ENCODE measurements at places on chromosomes 7 and 10.

DNA sequence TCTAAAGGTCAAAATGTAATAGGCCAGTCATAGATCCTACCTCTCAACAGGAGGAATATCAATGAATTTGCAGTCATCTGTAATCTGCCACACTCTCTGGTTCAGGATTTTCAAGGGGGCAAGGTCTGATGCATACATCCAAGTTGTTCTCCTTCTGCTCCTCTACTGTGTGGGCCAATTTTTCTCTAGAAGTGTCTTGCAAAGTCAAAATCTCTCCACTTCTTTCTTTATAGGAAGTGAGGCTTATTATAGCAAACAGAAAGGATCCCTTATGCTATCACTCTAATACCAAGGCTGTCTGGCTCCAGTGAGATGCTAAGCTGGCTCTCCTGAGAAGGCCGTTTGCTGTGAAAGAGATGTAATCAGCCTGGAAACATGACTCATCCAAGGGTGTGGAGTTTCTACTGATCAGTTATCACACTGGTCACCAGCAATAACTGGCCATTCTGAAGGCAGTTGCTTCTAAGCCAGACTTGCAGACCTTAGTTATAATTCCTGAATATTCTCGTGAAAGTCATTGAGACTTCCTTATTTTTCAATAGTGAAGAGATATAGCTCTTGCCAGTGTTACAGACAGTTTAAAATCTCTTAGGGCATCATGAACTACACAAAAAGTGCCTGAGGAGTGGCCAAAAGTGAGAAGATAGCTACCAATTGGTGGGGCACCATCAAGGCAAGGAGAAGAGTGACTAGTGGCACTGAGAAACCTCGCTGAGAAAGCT, 43.2 kb upstream of the LRGUK start:
- no peak for DNase-seq

GRCh38 chr10:22752272-22752889, 38.0 kb upstream of the PIP4K2A start:
- DNase-seq = no peak

GRCh38 chr7:84941936-84942335, 244.9 kb downstream of the SEMA3D start:
- no peak for DNase-seq

GRCh38 chr7:1889556-1890181, 219.6 kb downstream of the ELFN1 start:
- DNase-seq = no peak

DNA sequence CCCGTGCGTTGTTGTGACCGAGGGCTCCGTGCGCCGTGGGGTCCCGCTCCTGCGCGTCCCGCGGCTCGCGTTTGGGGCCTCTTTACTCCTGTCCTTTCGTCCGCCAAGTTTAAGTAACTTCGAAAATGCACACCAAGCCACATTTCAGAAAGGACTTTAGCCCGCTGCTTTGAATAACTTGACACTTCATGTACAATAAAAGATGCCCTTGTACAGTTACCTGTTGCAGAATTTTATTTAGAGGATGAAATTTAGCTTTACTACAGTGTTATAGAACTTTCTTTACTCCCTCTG, 459 bp downstream of the SUGCT start:
- DNase-seq = no peak

Measured in stimulated activated CD8-positive, alpha-beta memory T cell treated with anti-CD3 and anti-CD28 coated beads, Interleukin-15, amount 100 ng/mL, for 4 hours (primary cell).